ENCODE measurements at places on chromosomes 6 and 20.
A peak's percentile ranks its signal among the peaks of the same experiment; 100 is the strongest.

GRCh38 chr20:48357714-48358113, 470.1 kb downstream of the PREX1 start:
- DNase-seq, result no peak

GRCh38 chr6:71333697-71334096, 45.1 kb downstream of the OGFRL1 start:
- peak; percentile 28 for DNase-seq

DNA sequence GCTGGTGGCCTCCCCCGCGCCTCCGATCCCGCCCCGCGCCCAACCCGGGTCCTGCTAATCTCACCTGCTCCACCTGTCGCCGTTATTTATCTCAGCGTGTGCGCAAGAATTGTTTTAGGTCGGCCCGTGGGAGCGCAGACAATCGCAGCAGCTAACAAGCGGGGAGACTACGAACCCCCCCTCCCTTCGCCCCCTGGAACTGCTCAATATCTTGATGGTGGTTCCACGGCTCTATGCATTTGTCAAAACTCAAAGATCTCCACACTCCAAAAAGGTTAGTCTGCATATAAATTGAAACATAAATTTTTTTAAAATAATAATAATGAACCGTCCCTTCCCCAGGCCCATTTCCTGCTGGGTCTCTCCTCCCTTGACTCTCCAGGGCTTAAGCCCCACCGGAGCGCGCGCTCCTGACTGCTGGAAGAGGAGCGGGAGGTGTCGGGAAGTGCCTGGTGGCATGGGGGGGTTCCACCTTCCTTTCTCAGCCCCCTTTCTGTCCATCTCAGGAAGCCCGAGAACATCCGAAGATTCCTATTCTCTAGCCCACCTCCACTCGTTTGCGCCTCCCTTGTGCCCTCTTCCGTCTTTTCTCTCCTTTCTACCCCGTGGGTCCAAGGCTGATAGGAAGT, 1.6 kb upstream of the MDGA1 start:
- DNase-seq, result no peak

- no peak for DNase-seq
Observed at GRCh38 chr20:33635341-33635740, 26.8 kb upstream of the C20orf144 start.

All from tibial artery (tissue), 4 donors.